Inflammatory macrophage (primary cell): ENCODE measurements at places on chromosomes 12 and 14.

- DNase-seq = no peak
These were observed 203.1 kb downstream of the SLC2A13 start for GRCh38 chr12:39902821-39903220.

DNA sequence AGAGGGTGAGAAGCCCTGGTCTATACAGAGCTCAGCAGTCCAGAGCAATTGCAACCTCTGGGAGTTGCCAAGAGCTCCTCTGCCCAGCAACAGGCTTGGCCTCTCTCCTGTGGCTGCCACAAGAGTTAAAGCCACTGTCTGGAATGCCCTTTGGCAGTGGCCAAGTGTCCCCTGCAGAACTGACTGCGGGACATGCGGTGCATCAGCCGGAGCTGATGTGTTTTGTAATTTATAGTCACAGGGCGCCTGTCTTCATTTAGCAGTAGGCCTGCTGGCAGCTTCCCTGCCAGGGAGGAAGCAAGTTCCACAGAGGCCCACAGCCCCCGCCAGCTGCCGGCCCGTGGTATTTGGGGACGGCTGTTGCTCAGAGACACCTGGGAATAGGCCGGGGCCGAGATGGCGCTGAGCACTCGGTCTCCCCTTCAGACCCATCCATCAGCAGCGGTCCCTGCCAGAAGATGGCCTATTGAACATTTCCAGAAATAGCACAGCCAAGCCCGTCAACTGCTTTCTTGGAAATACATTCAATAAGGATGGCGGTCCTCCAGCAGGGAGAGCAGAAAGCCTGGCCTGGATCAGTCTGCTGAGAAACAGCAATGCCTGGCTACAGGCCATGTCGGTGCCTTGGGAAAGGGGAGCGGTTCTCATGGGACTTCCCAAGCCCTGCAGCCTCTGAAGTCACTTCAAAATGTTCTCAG is 217.4 kb downstream of the CRADD start:
- DNase-seq = peak; percentile 68

DNA sequence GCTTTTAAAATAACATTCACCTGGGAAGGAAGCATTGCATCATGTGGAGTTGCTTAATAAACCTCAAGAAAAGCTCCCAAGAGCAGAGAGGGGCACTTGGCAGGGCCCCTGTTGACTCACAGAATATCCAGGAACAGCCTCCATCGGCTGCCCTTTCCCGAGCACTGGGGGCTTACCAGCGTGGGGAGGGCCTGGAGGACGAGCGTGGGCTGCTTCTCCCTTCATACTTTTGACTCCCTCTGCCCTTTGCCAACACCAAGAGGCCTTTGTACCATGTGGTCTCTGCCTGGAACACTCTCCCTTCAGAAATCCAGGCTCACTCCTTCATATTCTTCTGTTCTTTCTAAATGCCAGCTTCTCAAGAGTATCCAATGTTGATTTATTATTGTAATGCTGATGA is 492.1 kb upstream of the TMEM132C start:
- no peak for DNase-seq

- no peak for DNase-seq
These were observed 70.9 kb downstream of the TBK1 start for GRCh38 chr12:64522807-64523206.

DNA sequence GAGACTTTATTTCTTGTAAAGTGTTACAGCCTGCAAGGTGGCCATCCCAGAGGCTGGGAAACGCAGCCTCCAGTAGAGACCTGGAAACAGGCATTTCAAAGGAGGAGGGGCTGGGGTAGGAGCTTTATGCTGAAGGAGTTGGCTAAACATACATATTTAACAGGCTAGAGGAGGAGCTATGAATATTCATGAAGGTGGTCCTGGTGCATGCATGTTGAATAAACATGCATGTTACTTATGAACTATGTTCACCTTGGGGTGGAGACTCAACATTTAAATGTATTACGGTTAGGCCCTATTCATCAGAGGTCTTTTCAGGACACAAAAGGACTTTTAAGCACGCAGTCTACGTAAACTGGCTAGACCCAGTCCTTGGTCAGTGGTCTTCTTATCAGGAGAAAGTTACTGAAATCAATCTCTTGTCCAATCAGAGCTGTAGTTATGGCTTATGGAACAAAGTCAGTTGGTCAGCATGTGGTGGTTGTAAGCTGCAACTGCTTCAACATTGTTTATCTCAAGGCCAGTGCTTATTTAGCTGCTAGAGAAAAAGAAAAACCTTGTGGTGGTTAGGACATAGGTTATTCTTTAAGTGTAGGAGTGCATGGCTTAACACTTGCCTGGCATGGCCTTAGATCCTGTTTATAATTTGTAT is 11.4 kb upstream of the ARF6 start:
- DNase-seq = no peak

DNA sequence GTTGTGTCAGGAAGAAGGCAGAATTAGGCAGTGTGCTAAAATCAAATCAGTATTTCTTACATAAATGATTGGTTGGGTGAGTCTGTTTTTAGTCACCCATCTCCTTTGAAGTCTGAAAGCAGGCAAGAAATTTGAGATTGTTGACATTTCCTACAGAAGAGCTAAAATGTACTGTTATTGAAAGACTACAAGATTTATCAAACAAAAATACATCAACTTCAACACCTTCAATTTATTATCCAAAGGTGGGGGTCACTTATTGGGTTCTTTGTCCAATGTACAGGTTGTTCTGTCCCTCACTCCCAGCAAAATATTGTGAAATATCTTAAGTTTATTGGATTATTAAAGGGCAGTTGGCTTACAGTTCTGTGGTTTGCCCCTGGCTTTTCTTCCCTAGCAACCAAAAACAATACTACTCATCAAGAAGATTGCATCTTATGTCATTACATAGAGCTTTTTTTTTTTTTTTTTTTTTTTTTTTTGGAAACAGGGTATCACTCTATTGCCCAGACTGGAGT is 20.6 kb upstream of the PKP2 start:
- DNase-seq = peak; percentile 54

DNA sequence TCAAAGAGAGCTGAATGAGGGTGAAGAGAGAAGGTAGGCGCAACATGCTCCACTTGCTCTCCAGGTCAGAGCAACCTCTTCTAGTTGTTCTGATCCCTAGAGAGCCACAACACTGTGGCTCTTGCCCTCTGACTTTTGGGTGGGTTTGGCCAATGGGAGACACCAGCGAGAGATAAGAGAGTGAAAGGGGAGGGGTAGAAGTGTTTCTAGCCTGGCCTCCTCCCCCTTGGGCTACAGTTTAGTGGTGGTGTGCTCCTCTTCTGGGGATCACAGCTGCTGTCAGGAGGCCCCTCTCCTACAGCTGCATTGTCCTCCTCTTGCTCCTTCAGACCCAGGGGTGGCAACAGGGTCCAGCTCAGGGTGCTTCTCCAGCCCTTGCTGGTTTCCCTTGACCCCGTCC is 454.8 kb downstream of the FUT8 start:
- no peak for DNase-seq

GRCh38 chr12:65948320-65949008 is 124.2 kb downstream of the HMGA2 start:
- no peak for DNase-seq

DNA sequence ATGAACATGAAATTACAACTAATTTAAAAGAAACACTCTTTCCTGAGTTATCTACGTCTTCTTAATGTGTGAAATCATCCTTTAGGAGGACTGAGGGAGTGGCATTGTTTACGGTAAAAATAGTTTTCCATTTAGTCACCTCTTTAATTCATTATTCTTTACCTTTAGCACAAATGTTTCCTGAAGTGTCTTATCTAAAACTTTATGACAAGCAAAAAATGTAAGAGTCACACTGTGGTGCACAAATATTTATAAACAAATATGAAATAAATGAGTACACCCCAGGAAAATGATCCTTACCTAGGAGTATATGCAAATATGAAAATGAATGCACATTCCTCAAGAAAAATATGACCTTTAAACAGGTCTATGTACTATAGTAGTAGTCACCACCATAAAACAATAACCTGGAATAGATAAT is 104.6 kb downstream of the PTPRR start:
- DNase-seq = no peak

- DNase-seq = no peak
These were observed 16.4 kb upstream of the PUS1 start for GRCh38 chr12:131912518-131913274.

DNA sequence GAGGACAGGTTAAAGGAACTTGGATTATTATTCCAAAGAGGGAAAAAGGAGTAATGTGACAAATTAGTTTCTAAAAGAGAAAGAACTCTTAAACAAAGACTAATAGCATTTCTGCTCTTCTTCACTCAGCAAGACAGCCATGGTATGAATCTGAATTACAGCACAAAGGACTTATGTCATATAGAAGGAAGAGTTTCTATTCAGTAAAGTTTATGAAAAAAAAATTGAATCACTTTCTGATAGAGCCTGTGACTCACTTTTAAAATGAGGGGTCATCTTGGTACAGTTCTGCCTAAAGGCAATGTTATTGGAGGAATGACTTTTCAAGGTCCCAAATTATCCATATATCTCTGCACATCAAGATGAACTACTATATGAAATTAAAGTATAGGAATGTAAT is 101.7 kb downstream of the DUSP6 start:
- no peak for DNase-seq

GRCh38 chr12:94753036-94753679 is 102.8 kb upstream of the TMCC3 start:
- DNase-seq = no peak

DNA sequence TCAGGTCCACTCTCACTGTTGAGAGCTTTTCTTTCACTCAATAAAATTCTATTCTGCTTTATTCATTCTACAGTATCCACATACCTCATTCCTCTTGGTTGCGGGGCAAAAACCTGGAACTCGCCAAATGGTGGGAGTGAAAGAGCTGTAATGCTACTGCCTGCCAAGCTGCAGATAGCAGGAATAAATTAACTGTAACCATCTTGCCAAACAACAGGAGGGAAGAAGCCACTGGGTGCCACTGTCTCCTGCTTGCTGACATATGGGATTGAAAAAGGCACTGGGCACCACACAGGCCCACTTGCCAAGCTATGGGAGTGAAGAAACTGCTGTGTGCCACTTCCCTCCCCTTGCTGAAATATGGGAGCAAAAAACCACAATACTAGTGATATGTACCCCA is 111.9 kb upstream of the CNTN1 start:
- DNase-seq = no peak

GRCh38 chr12:98644712-98645571 is at the start of the genes APAF1 and IKBIP:
TSS of gene APAF1 (plus strand) at chr12:98645290. CDS start at chr12:98648360, 3,070 bp downstream.
TSS of gene IKBIP (minus strand) at chr12:98644788. CDS start at chr12:98644701, 87 bp downstream.
- peak; percentile 98 for DNase-seq

GRCh38 chr14:23555533-23555881 is 564 bp upstream of the THTPA start:
- no peak for DNase-seq

DNA sequence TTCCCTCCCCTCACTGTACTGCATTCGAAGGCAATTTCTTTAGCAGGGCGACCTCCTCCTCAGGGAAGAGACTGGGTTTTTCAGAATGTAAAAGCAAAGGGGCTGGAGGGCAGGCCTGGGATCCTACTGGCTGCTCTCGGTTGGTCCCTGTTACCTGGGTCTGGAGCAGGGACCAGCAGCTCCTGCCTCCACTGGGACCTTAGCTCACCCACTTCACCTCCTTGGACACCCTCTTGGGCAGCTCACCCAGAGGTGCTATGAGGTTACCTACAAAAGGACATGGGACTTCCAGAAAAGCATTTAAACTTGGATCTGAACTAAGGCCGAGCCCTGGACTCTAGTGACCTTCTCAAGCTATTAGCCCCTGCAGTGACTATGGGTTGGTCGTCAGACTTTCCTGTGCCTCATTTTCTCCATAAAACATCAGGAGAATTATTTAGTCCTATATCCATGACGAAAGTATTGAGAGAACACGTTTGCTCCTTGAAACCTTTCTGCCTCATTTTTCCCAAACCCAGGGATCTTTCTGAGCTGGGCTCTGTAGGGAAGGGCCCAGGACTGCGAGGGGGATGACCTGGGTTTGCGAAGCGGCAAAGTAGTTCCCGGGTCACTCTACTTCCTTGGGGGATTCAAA is 65.0 kb downstream of the FBXL14 start:
- no peak for DNase-seq

GRCh38 chr12:30361145-30361544 is 334.5 kb downstream of the IPO8 start:
- no peak for DNase-seq

- peak; percentile 93 for DNase-seq
These were observed 67.8 kb upstream of the NAP1L1 start for GRCh38 chr12:76152181-76152807.

- DNase-seq = no peak
These were observed at the start of gene ARHGEF25 for GRCh38 chr12:57611108-57611826. TSS of gene ARHGEF25 (plus strand) at chr12:57611435. CDS start at chr12:57611895, 460 bp downstream.

- DNase-seq = peak; percentile 17
These were observed 13.5 kb downstream of the ZNF664 start for GRCh38 chr12:123986374-123986965.

DNA sequence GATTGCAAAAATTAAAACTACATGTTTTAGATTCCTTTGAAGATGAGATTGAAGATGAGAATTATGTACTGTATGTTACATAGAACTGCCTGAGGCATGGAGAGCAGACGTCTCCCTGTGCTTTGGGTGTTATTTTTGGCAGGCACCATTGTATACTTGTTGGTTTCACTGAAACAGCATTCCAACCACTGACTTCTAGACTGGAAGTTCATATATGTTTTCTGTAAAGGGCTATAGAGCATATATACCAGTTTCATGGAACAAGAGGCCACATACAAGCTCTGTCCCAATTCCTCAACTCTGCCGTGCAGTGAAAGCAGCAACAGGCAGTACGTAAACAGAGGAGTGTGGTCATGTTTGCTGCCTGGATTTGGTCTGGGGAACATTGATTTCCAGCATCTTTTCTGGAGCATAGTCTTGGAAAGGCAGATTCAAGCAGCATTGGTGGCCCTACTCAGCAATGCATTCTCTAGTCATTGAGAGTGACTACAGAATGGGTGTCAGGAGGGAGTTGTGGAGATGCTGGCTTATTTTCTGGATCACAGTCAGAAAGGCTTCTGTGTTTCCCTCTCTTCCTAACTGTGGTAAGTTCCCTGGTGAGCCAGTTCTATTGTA is 57.6 kb upstream of the CNTN1 start:
- no peak for DNase-seq

GRCh38 chr14:54127526-54127925 is 170.9 kb upstream of the BMP4 start:
- no peak for DNase-seq

- DNase-seq = no peak
These were observed 198.0 kb downstream of the CACNA1C start for GRCh38 chr12:2250797-2251196.

GRCh38 chr14:68888883-68889282 is 90.2 kb downstream of the ACTN1 start:
- DNase-seq = no peak

DNA sequence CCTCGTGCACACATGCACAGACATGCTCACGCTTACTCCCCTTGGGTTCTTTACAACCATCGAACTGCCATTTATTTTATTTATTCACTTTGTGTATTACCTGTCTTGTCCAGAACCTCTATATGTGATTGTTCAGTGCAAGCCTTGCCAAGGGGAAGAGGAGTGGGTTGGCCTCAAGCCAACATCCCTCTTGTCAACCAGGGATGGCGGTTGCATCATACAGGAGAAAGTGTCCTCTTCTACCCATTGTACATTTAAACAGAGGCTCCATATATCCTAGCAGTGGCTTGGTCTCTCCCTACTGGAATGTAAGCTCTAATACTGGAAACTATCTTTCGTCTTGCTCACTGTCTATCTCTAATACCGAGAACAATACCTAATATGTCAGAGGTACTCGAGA is 108.4 kb downstream of the C12orf42 start:
- no peak for DNase-seq
